ENCODE measurements at places on chromosomes 5 and 9. TPM values are rescaled to one million over a fixed set of nuclear protein-coding genes. Genes with fewer than 3 reads are reported as not detected.

GRCh38 chr9:92504881-92505280, 22.6 kb upstream of the ASPN start:
- DNase-seq = no peak

GRCh38 chr5:416636-416960, 26.4 kb upstream of the EXOC3 start:
- DNase-seq = no peak

DNA sequence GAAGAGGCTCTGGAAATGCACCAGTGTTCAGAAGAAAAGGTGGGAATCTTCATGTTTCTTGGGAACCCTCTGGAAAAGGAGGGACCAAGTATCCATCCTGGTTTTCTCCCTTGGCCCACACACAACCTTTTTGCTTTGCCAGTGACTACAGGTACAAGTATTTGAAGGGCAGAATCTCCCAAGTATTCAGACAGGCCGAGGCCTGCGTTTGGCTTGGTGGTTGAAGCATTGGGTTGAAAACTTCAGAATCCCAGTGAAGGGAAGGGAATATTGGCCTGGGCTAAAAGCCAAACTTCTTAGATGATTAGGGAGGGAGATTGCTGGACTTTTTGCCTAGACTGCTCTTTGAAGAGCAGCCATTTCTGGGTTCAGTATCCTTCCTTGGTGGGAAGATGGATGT, 71.9 kb downstream of the UBAP1 start:
- DNase-seq = no peak

The ANKRD55 gene
- not detected for total RNA-seq

GRCh38 chr9:125942125-125942524, 195.0 kb downstream of the PBX3 start:
- no peak for DNase-seq

All from SJSA1 (cell line).